ENCODE measurements at places on chromosomes 2 and 18.

- no peak for DNase-seq
Measured at GRCh38 chr2:101120124-101120996, 30.8 kb downstream of the TBC1D8 start.

DNA sequence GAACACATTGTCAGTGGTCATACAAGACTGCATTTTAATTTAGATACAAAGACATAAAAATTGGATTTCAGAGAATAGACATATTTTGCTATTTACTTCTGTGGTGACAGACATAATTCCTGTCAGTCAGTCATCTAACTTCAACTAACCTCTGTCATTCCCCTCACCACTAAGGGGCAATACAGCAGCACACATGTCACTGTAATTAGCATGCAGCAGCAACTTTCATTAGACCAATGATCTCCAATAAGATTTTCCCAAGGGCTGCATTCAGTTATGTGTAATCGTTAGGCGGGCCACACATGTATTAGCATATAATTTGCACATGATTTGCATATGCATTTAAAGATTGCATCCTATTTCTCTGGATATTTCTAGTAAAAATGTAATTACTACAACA is 624.5 kb downstream of the NR4A2 start:
- no peak for DNase-seq

DNA sequence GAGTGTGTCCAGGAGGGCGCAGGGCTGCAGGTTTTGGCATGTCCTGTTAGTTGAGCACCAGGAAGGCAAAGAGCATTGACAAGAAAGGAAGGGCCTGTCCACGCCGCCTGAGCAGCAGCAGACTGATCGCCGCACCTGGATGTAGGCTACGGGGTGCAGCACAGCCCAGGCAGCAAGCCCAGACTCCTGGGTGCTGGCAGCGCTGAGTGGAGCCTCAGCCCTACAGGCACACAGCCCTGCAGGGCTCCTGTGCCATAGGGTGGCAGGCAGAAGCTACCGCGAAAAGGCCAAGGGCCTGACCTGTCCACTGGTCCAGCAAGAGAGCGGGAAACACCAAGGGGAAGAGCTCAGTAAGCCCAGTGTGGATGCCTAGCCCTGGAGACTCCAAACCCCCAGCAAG is 198.0 kb downstream of the HDAC4 start:
- DNase-seq: no peak

GRCh38 chr2:39121523-39122063 is 742 bp upstream of the SOS1 start:
- DNase-seq: no peak

DNA sequence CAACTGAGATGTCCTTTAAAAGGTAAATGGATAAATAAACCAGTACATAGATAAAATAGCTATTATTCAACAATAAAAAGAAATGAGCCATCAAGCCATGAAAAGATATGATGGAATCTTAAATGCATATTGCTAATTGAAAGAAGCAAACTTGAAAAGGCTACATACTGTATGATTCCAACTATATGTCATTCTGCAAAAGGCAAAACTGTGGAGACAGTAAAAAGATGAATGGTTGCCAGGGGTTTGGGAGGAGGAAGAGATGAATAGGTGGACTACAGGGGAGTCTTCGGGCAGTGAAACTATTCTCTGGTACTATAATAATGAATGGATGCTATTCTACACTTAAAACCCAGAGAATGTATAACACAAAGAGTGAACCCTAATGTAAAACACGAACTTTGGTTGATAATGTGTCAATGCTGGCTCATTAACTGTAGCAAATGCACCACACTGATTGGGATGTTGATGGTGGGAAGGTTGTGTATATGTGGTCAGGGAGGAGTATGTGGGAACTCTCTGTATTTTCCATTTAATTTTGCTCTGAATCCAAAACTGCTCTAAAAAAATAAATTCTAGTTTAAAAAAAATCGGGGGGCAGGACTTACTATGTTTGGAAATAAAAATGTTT is 73.7 kb upstream of the MYCN start:
- DNase-seq: no peak

- DNase-seq: no peak
Measured at GRCh38 chr2:231170055-231170454, 28.4 kb upstream of the ARMC9 start.

DNA sequence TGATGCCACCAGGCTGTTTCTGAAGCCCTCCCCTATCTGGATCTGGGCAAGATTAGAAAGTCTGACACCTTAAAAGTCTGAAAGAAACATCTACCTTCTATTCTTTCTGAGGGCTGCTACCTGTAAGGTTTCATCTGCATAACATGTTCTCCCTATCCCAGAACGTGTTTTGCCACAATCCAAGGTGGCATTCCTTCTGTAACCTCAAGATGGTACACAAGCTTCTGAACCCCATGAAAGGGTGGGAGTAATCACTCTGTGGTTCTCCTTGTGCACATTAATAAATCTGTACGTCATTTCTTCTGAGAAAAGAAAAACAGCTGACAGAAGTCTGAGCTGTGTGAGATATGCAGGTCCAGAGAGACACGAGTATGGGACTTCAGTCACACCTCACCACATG is 41.8 kb upstream of the MSH6 start:
- DNase-seq: no peak

DNA sequence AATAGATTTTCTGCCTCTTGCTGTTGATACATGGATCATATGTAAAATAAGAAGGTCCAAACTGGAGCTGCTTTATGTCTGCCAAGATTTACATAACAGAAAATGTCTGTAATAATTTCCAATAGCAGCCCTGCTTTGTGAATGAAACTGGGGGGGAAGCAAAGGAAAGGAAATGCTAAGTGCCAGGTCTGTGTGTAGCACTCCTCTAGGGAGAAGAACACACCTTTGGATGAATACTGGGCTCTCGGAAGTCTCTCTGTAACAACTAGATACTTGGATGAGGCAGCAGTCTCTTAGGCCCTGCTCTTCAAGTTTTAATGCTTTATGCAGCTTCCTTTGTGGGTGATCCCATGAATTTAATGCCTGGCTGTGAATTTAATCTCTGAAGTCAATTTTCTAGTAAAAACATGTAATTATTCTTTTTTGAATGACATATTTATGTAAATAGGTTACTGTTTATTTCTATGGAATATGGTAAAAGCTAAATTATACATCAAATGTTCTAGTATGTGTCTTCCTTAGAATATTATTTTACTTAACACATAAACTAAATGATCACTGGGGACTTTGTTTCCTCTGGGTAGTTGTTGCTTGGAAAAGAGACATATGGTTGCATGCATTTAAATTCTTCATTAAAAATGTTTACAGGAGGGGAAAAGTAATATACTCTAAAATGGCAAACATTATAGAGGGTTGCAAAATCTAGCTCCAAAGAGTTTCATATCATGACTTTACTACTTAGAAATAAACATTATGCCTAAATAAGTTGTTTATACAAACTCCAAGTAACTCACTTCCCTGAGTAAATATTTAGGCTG is 336.6 kb upstream of the CWC22 start:
- DNase-seq: no peak

DNA sequence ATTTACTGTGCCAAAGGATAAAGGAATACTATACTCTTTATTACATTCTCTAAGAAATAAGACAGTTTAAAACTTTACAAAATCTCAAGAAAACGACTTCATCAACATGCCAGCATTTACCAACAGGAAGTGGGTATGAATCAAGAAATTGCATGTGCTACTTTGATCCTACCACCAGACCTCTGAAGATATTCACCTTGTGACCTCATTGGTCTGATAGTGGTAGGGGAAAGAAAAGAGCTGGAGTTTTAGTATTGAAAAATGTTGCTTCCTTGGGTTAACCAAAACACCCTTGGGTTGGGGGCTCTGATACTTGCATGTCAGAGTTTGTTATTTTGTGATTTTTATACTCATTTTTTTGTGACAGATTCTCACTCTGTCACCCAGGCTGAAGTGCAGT is 84.1 kb upstream of the LPIN2 start:
- DNase-seq: no peak

- no peak for DNase-seq
Measured at GRCh38 chr2:22497789-22498188, 887.2 kb upstream of the KLHL29 start.

DNA sequence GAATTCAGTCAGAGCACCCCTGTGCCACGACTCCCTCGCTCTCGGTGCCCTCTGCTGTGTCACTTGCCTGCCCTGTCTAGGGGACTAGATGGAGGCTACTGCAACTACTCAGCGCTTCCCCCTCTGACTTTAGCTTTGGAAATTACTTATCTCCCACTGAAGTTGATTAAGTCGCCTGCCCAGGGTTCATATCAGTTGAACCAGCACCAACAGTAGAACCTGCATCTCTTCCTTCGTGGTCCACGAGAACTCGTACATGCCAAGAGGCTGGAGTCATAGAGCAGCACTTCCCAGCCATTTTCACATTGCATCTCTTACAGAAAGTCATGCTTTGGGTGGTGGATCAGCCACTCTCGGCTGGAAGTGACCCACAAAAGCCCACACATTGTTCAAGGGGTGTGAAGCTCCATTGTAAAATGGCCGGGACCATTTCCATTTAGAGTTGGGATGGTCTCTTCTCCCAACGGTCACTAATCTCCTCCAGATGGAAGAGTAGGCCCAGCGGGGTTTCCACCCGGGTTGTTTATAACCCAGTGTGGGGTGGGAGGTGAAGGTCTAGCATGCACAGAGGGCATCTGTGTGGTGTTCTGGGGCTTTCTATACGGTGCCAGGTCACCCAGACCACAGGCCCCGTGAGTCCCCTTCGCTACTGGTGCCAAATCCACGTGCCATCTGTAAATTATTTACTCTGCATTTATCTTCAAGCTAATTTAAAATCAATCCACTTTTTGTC is 38.0 kb downstream of the STEAP3 start:
- DNase-seq: no peak

GRCh38 chr2:23505984-23506380 is 121.0 kb downstream of the KLHL29 start:
- DNase-seq: no peak

- no peak for DNase-seq
Measured at GRCh38 chr2:1497122-1497611, 83.9 kb downstream of the TPO start.

- no peak for DNase-seq
Measured at GRCh38 chr18:79818631-79819030, 20.9 kb downstream of the KCNG2 start.

- DNase-seq: no peak
Measured at GRCh38 chr2:55518841-55519165, 715 bp upstream of the CFAP36 start.

DNA sequence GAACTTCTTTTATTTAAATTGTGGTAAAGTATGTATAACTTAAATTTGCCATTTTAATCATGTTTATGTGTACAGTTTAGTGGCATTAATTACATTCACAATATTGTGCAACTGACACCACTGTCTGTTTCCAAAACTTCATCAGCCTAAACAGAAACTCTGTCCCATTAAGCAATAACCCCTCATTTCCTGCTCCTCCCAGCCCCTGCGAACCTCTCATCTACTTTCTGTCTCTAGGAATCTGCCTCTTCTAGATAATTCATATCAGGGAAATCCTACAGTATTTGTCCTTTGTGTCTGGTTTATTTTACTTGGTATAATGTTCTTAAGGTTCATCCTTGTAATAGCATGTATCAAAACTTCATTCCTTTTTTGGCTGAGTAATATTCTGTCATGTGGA is 75.1 kb downstream of the BOLA3 start:
- no peak for DNase-seq

DNA sequence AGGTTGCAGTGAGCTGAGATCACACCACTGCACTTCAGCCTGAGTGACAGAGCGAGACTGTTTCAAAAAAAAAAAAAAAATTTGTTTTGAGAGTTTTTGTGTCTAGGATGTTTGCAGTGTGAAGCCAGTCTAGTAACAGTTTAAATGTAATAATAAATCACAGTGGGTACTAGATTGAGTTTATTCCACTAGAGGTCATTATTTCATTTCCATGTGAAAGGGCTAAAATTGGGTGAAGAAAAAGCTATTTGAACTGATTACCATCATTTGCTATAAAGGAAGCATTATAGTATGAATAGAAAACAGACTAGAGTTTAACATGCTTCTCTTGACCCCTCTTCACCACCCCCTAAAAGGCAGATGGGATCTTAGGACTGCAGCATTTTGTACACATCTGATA is 20.3 kb downstream of the SNRPD1 start:
- no peak for DNase-seq

GRCh38 chr18:47898055-47898454 is 32.4 kb downstream of the SMAD2 start:
- no peak for DNase-seq

- no peak for DNase-seq
Measured at GRCh38 chr2:219437141-219437540, 2.5 kb downstream of the SPEG start.

DNA sequence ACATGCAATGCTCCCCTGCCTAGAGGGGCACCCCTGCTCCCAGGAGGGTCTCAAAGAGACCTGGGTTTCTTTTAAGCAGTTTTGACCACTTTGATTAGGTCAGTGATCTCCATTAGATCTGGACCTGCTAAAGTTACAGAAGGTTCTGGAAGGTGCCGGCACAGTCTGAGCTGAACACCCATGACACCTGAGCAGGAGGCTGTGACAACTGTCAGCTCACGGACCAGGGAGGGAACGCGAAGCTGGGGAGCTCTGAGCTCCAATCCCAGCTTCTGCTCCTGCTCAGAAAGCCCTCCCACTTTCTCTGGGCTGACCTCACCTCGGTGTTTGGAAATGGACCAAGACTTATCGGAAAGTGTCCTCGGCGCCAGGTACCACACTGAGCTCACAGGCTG is 113.8 kb downstream of the NFATC1 start:
- no peak for DNase-seq

DNA sequence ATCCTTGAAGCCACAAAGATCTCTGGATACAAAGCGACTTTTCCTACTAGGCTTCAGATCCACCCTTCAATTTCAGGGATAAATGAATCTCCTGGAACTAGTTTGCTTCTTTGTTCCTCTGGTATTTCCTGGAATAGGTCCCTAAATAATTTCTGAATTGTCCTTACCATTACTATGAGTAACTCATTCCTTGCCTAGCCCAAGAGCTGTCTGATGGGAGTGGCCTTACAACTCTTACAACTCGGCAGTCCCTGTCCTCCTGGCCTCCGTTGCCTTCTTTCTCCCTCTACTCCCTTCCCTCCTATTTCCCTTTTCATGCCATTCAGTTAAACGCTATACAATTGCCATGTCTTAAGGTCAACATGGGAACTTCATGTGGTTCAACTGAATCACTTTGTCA is 98.2 kb upstream of the FHL2 start:
- no peak for DNase-seq

DNA sequence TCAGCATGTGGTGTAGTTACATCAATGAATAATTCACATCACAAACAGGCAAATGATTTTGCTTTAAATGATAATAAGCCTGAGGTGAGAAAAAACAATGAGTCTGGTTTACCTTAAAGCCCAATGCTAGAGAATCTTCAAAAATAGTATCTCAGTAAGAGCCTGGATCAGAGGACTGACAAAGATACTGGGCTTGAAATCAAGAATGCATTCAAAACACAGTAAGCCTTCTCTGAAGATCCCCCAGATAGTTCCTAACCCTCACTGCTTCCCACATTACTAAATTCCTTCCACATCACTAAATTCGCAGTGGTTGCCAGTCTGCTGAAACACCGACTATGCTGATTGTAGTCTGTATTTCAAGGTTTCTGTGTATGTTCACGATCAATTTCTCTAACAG is 514.9 kb downstream of the SUCLG1 start:
- no peak for DNase-seq

Measured in T47D (cell line).